ENCODE measurements at places on chromosomes 7 and 10. TPM values are rescaled to one million over a fixed set of nuclear protein-coding genes. Genes with fewer than 3 reads are reported as not detected.

Gene MOSPD3
- total RNA-seq, result 25.0 TPM

Gene LRRC18
- total RNA-seq, result not detected

Gene SFTPA1
- 3.8 TPM for total RNA-seq

Gene WEE2
- not detected for total RNA-seq

Gene RSPH10B
- total RNA-seq, result 0.26 TPM

Gene NOLC1
- 182 TPM for total RNA-seq

Gene CPA2
- 0.87 TPM for total RNA-seq

Gene GPR37
- 1.3 TPM for total RNA-seq

Gene ING3
- total RNA-seq, result 9.1 TPM

DNA sequence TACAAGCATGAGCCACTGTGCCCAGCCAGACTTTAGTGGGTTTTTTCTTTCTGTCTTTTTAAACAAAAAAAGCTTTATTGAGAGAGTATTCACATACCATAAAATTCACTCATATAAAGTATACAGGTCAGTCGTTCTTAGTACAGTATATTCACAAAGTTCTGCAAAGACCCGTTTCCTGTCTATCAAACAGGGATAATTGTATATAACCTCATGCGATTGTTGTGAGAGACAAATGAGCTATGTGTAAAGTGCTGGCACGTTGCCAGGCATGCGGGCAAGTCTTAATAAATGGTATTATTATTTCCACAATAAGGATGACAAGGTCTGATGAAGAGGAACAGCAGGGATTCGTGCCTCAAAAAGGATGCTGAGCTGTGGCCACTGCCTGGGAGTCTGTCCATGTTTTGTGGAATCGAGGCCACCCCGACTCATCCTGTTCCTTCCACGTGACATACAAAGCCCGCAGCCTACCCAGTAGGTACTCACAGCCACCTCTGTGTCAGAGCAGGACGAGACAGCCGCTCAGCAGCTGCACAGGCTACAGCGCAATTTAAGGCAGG is 51.6 kb downstream of the SMKR1 start:
- no peaks in the 10 kb centered on the region for H3K36me3 ChIP-seq
- peak overlapping the region; percentile 3 for H3K4me3 ChIP-seq

- no peak overlapping the region for H3K4me3 ChIP-seq
- H3K36me3 ChIP-seq, result no peaks in the 10 kb centered on the region
- H3K27me3 ChIP-seq, result no peaks in the 10 kb centered on the region
- no peaks in the 10 kb centered on the region for H3K4me1 ChIP-seq
Measured at GRCh38 chr10:80485076-80485945, 31.2 kb downstream of the TSPAN14 start.

DNA sequence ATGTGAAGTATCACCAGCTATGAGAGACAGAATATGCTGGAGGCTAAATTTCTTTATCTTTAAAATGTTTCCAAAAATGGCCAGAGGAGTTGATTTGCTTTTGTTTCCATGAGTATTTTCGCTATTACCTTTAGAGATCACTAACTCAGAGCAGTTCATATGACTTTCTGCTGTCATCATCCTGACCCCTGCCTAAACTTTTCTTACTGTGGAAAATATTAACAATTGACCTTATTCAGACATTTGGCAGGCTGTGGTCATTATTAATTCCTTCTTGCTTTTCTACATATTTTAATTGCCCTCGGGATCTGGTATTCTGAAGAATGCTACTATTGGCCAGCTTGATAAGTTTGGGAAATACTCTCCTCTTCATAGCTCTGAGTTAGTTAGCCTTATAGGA is 156.5 kb downstream of the EXOC4 start:
- no peak overlapping the region for H3K4me3 ChIP-seq
- no peaks in the 10 kb centered on the region for H3K36me3 ChIP-seq
- no peak for DNase-seq
- no peaks in the 10 kb centered on the region for H3K27me3 ChIP-seq
- no peak overlapping the region for H3K27ac ChIP-seq

DNA sequence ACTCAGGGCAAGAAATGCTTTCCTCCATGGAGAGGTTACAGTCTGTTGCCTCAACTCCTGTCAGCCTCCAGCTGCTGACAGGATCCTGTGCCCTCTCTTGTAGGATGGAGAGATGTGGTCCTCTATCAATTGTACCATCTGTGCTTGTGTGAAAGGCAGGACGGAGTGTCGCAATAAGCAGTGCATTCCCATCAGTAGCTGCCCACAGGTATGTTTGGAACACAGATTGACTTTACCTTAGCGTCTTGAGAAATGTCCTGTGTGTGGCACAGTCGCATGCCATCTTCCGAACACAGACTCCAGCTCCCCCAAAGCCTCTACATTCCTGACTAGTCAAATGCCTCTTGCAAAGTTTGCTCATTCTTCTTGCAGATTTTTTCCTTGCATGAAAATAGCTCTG is 152.6 kb downstream of the BMPER start:
- H3K36me3 ChIP-seq, result no peaks in the 10 kb centered on the region
- no peak overlapping the region for H3K4me3 ChIP-seq
- H3K27ac ChIP-seq, result no peak overlapping the region
- no peak for DNase-seq

DNA sequence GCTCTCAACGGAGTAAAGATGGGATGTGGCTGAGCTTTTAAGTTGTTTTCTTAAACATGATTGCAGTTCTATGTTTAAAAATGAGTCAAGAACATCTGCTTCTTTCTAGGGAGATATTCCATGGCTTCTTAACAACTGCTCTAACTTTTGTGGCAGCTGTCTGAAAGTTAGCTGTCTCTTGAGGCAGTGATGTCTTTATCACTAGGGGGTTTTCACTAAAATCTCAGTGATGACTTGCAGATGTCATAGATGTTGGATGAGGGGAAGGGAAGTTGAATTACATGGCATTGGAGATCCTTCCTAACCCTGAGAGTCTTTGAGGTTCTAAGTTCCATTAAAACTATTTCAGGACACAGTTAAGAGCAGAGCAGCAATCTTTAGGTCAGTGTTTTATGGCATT is 43.5 kb downstream of the PRKG1 start:
- H3K27ac ChIP-seq, result no peak overlapping the region
- H3K4me3 ChIP-seq, result no peak overlapping the region
- H3K27me3 ChIP-seq, result no peaks in the 10 kb centered on the region
- no peaks in the 10 kb centered on the region for H3K4me1 ChIP-seq

DNA sequence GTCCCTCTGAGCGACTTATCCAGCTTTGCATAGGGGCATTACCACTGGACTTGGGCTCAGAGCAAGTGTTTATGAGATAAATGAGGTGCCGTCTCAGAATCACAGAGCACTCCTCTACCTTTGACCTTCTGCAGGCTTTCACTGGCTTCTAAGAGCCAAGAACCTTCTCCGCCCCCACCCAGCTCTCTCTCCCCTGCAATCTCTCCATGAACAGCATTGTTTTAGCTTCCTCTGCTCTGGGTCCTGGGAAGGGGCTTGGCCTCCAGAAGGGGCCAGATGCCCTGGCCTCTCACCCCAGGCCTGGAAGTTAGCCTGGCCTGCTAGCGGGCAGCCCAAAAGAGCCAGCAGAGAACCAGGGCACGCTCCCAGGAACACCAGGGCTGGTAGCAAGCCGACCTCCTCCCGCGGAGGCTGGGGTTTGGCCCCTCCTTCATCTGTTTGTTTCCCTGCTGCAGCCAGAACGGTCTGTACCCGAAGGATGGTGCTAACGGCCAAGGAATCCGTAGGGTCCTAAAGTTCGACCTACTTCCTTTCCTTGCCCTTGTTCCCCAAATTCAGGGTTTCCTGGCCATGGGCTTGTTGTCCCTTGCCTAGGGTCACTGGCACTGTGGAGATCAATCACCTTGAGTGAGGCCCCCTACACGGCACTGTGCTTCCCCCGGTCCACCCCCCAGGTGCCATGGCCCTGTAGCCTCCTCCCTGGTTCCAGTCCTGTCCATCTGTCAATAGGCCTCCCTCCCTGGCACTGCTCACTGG is 18.7 kb upstream of the DDIT4 start:
- DNase-seq, result no peak
- no peaks in the 10 kb centered on the region for H3K27me3 ChIP-seq
- peak overlapping the region; percentile 92 for H3K27ac ChIP-seq

- no peaks in the 10 kb centered on the region for H3K27me3 ChIP-seq
- no peak for DNase-seq
- no peak overlapping the region for H3K4me3 ChIP-seq
- H3K27ac ChIP-seq, result no peak overlapping the region
Measured at GRCh38 chr10:50402466-50402865, 151.2 kb upstream of the ASAH2 start.

DNA sequence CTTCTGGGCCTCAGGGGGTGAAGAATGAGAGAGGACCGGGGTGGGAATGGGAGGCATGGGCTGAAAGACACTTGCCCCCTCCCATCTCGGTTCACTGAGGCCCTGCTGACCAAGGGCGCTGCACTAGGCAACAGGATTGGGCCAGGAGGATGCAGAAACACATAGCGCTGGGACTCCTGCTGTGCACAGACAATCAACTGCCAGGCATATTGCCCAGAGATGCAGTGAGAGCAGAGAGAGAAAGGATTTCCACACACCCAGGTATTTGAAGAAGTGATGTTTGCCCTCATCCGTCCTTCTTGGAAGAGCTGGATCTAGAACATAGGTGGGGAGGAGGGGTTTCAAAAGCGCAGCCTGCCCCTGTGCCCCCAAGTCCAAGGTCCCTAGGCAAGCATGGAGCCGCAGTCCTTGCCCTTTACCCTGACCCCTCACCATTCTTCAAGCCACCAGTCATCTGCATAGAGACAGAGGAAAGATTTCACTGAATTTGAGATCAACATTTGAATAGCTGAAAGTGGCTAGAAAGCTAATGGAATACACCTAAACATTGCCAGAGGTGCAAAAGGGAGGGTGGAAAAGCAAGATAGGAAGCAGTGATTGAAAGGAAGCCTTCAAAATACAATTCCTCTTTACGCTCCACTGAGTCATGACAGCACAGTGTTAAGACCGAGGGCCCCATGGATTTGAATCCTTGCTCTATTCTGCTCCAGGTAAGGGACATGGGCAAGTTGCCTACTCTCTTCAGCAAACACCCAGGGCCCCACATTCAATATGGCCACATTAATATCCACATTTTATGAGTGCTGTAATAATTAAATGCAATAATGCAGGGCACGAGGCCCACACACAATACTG is 44.2 kb upstream of the TNS3 start:
- H3K36me3 ChIP-seq, result no peaks in the 10 kb centered on the region
- DNase-seq, result no peak

GRCh38 chr7:123341102-123341501 is 141.3 kb upstream of the SLC13A1 start:
- no peak for DNase-seq
- H3K4me1 ChIP-seq, result no peaks in the 10 kb centered on the region
- no peaks in the 10 kb centered on the region for H3K27me3 ChIP-seq
- H3K27ac ChIP-seq, result no peak overlapping the region
- H3K4me3 ChIP-seq, result no peak overlapping the region
- H3K36me3 ChIP-seq, result no peaks in the 10 kb centered on the region

DNA sequence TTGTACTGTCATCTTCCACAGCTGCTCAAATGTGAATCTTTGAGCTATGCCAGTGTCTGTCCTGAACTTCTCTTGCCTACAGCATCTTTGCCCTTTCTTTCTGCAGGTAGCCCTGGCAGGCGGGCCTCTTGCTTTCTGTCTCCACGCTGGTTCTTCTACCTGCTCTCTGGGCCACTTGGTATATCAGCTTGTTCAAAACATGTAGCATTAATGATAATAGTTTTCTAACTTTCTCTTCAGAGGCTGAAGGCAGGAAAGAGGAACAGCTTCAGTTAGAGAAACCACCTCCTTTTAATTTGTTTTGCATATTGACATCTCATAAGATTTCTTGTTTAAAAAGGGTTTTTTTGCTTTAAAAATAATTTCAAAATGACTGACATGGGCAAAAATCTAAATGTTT is 923 bp upstream of the FGL2 start:
- H3K27me3 ChIP-seq, result peaks cover 2% of the 10 kb centered on the region
- DNase-seq, result no peak
- H3K4me3 ChIP-seq, result no peak overlapping the region
- no peaks in the 10 kb centered on the region for H3K36me3 ChIP-seq
- no peak overlapping the region for H3K27ac ChIP-seq
- H3K4me1 ChIP-seq, result no peaks in the 10 kb centered on the region

DNA sequence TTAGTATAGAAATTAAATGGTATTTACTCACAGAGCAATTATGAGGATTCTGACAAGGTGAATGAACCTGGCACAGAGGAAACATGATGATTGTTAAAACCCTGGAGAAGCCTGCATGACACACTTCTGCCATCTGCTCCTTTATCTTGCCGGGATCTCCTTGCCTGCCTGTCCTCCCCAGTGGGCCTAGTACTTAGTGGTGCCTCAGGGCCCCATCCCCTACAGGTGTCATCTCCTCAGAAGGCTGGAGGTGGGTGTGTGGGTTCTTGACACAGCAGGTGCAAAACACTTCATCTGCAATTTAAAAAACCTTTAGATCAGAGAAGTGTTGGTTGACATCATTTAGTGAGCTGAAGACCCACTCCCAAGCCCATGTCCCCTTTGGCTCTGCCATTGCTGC is 261.2 kb downstream of the ADRA2A start:
- H3K36me3 ChIP-seq, result no peaks in the 10 kb centered on the region
- H3K4me3 ChIP-seq, result no peak overlapping the region
- DNase-seq, result no peak
- no peaks in the 10 kb centered on the region for H3K4me1 ChIP-seq
- H3K27ac ChIP-seq, result no peak overlapping the region

DNA sequence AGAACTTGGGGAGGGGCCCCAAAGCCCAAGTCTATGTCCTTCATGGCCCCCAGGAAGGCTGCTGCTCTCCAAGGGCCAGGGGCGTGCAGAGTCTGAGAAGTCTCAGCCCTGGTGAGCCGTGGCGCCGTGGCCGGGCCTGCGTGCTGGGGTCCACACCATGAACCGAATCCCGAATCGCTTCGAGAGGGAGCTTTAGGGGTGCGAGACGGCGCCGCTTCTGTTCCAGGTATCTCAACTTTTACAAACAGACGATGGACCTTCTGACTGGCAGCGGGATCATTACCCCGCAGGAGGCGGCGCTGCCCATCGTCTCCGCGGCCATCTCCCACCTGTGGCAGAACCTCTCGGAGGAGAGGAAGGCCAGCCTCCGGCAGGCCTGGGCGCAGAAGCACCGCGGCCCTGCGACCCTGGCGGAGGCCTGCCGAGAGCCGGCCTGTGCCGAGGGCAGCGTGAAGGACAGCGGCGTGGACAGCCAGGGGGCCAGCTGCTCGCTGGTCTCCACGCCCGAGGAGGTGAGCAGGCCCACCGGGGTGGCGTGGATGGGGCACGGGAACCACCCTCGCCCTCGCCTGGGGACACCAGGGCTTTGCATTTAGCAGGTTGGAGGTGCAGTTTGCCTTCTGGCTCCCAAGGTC is 12.7 kb downstream of the STRA8 start:
- H3K4me3 ChIP-seq, result no peak overlapping the region
- H3K36me3 ChIP-seq, result no peaks in the 10 kb centered on the region
- no peak for DNase-seq
- H3K27ac ChIP-seq, result no peak overlapping the region
- peaks cover 2% of the 10 kb centered on the region for H3K27me3 ChIP-seq

- H3K4me3 ChIP-seq, result no peak overlapping the region
- H3K36me3 ChIP-seq, result peaks cover 2% of the 10 kb centered on the region
- H3K27me3 ChIP-seq, result no peaks in the 10 kb centered on the region
- DNase-seq, result no peak
Measured at GRCh38 chr7:99386584-99387238, 12.2 kb downstream of the ARPC1B start.

GRCh38 chr7:98802088-98802780 is 67.6 kb downstream of the TMEM130 start:
- no peaks in the 10 kb centered on the region for H3K4me1 ChIP-seq
- H3K27me3 ChIP-seq, result no peaks in the 10 kb centered on the region
- no peaks in the 10 kb centered on the region for H3K36me3 ChIP-seq

- no peak overlapping the region for H3K27ac ChIP-seq
- no peaks in the 10 kb centered on the region for H3K4me1 ChIP-seq
- no peaks in the 10 kb centered on the region for H3K27me3 ChIP-seq
- peak; percentile 4 for DNase-seq
- peaks cover 23% of the 10 kb centered on the region for H3K36me3 ChIP-seq
- H3K4me3 ChIP-seq, result no peak overlapping the region
Measured at GRCh38 chr10:7756360-7756992, 31.3 kb downstream of the KIN start.

All from Panc1 (cell line).